ENCODE measurements at places on chromosomes 1 and 21.

DNA sequence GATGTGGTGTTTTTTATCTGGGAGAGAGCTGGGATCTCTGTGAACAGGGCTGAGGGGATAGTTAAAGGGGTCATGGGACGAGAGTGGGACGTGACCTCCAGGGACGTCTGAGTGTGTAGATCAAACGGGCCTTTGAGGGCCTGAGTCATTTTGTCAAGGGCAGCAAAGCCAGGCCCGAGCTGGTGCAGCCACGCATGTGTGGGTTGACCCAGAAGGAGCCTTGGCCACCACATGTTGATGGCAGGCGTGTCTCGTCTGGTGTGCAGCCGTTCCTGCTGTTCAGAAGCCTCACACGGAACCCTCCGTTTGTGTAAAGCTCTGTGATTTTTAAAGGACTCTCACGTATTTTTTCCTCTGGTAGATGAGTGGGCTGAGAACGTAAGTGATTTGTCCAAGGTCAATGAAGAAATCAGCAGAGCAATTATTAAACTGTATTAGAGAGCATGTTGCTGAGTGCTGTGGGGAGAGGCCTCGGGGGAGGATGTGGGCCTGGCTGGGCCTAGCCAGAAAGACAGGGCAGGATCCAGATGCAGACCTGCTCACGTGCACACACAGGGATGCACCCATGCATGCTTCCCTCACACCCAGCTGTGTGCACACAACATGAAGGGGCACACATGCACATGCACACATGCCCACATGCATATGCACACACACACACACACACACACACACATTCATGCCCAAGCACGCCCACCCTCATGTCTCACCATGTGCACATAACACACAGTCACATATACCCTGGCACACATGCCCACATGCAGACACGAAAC is 89.8 kb downstream of the AJAP1 start:
- DNase-seq, result no peak

DNA sequence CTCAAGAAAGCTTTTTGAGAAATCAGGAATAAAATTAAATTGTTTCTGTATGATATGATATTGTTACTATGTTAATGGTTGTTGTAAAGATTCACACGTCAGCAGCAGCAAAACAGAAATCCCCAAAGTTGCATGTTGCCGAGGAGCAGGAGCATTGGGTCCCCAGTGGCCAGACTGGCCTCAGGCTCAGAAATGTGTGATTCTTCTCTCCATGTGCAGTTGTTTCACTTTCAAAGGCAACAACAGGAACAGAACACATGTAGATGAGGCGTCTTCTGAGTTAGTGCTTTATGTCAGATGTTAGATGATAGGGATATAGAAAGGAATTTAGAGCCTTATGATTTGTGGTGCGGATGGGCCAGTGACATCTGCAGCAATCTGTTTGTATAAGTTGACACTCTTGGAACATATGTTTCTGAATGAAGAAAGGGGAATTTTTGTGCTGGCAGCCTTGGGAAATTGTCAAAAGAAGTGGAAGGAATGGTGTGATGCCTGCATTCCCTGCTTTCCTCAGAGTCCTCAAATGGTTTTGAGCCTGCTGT is 2.1 kb upstream of the TTLL7 start:
- no peak for DNase-seq

DNA sequence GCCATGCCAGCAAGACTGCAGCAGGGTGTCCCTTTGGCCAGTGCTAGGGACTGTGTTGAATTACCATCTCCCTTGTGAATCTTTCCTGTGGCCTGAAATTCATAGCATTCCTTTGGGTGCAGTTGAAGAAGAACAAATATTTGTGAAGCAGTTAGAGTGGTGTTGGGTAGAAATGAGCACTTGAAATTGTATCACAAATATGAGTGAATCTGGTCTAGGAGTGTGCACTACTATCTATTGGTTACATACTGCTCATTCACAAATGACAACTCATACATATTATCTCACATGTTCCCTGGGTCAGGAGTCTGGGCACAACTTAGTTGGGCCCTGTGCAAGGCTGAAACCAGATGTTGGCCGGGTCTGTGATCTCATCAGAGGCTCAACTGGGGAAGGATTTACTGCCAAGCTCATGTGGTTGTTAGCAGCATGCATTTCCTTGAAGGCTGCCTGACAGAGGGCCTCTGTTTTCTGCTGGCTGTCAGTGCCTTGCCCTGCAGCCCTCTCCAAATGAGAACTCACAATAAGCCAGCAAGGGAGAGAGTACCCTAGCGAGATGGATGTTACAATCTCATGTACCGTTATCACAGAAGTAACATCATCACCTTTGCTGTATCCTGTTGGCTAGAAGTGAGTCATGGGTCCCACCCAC is 23.8 kb downstream of the AJAP1 start:
- DNase-seq, result no peak

DNA sequence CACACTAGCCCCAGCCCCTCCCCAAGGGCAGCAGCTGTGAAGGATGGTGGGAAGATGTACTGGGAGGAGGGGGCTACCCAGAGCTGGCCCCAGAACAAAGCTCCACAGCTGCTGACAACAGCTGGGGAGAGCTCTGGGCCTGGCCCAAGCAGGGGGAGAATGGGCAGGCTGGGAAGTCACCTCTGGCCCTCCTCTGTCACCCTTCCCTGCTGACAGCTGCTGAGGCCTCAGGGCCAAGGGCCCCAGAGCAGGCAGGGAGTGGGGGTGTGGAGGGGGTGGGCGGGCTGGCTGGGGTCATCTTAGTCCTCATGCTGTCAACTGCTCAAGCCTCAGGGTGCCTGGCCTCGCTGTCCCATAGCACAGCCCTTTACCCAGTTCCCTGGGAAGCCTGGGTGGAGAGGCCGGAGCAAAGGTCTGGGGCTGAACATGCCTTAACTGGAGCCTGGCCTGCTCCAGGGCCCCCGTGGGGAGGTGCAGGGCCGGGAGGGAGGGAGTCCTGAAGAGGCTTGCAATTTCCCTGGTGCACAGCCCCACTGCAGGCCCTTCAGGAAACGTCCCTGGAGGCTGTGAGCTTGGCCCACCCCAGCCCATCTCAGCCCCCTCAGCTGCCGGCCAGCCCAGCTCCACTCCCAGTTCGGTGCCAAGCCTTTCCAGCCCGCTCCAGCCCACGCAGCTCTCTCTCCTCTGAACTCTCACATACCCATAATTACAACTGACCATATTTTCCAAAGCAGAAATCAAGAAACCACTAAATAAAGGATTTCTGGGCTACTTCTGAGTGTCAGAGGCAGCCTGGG is 25.7 kb downstream of the HSPG2 start:
- no peak for DNase-seq

DNA sequence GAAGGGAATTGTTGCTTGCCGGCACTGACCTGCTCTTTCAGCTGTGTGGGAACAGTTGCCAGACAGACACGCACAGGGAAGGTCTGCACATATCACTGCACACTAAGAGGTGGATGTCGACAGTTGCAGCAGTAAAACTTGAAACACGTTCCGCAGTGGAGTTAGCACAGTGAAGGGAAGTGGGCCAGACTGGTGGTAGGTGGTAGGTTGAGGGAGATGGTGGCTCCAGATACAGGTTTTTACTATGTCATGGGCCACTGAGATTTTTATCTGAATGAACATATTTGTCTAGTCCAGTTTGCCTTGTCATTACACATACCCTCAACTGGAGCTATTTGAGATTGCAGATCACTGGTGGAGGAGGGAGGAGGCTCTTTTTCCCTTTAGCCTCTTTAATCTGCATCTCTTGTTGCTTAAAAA is 13.5 kb downstream of the MRPS6 start:
- DNase-seq, result no peak

- DNase-seq, result peak; percentile 63
Measured at GRCh38 chr1:35524106-35524505, 33.1 kb downstream of the KIAA0319L start.

GRCh38 chr1:163412221-163412620 is 90.5 kb downstream of the NUF2 start:
- DNase-seq, result no peak

DNA sequence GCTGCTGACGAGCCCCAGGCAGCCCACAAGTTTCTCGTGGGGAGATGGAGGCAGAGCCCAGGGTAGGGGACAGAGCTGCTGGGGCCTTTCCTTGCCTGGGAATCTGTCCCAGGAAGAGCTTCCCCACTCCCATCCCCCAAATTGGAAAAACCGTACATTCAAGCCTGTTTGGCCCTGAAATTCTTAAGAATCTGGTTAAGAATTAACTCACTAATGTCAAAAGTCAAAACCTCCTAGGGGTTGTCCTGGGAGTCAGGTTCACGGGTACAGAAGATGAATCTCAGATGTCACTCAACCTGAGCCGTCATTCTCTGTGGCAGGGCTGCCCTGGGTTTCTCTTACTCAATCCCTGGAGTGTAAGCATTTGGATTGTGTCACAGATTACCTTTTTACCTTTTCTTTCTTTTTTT is 8.4 kb downstream of the C1orf115 start:
- no peak for DNase-seq

DNA sequence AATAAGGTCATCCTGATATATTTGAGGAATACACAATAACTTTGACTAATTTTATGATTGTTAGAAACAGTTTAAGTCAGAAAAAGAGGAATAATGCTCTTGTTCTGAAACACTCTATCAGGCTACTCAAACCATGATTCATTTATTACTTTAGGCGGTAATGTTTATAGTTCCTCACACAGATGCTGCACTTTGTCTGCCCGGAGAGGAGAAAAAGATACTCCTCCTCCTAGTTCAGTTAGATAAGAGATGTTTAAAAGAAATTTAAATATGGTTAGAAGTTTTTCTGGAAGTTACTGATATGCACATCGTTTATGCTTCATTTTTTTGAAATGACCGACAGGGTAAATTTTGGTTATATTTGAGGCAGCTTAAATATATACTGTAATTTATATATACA is 103.0 kb downstream of the ZMYM4 start:
- no peak for DNase-seq

DNA sequence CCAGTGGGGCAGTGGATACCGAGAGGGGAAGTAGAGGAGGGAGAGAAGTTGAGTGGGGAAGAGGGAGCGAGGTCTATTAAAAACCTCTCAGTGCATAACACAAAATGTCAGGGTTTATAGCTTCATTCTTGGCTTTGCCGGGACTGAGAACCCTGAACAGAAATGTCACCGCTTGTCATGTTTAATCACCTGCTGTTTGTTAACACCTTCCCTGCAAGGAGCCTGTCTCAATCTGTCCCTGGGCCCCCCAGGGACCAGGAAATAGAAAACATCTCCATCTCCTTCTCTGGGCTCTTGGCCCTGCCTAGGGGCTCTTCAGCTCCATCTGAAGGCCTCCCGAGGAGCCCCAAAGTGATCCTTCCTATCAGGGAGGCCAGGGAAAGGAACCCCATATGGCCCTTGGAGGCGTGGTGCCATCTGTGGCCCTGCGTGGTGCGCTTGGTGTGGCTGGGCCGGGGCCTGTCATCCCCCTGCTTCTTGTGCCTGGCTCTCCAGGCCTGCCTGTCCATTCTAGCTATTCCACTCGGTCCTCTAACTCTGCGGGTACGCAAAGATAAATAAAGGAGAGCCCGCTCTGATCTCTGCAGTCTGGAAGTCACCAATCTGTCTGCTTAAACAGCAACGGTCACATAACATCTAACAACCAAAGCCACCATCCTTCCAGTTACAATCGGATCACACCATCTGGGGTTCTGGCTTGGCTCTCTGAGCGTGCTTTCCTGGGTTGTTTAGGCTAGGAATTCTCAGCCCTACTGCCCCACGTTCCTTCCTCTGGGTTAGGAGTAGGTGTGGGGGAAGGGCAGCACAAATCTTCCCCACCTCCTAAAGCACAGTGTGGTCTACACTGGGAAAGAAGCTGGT is 113.8 kb downstream of the CASZ1 start:
- DNase-seq, result no peak

- DNase-seq, result peak; percentile 89
Measured at GRCh38 chr1:41670217-41670957, 185.9 kb upstream of the EDN2 start.

DNA sequence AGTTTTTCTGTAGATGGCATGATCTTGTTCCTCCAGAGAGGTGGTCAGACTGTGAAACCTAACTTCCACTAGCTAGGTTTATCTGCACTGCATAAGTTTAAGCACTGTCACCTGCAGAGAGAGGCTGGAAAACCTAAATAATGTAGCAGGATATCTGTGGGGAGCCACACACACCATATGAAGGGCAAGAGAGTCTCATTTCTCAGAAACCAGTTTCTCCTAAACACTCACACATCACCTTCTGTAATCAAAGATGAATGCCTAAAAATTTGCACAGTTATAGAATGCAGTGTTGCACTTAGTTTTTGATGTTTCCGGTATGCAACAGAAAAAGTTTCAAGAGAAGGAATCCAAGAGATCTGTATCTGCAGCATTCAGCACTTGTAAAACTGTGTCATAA is 654.6 kb downstream of the ADGRL2 start:
- DNase-seq, result no peak

GRCh38 chr1:145858238-145858900 is 512 bp downstream of the PIAS3 start:
- no peak for DNase-seq

DNA sequence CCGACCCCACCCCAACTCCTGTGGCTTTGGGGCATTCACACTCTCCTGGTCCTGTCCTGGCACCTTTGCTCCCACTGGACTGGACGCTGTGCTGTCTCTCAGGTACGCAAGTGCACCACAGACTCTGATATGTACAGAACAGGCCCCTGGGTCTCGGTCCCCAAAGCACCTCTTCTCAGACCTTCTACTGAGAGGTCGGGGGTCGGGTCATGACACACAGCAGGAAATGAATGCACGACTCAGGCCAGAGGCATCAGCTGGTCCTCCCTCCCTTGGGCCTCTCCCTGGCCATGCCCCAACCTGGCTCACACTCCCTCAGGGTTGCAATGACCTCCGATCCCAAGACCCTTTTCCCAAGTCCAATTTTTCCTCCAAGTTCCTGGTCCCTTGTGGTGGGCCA is 1.8 kb upstream of the KRTAP10-12 start:
- DNase-seq, result no peak

DNA sequence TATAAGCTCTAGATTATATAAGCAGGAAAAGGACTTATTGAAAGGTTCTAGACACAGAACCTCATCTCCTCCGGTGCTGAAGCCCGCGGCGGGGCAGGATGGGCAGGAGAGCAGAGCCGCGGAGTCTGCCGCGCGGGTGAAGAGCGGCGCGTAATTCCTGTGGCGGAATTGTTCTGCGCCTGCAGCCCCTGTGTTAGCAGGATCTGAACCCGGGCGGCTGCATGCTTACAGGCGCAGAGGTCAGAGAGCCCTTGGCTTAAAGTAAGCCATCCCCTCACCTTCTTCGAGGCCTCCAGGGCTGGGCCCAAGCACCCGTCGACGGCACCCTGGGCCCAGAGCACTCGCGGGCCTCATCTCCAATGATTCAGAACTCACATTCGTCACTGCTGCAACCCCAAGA is 89.3 kb downstream of the FASLG start:
- DNase-seq, result no peak

GRCh38 chr1:203180611-203181330 is 5.1 kb upstream of the MYBPH start:
- DNase-seq, result no peak

GRCh38 chr1:9350013-9350908 is 57.6 kb downstream of the SPSB1 start:
- DNase-seq, result no peak

- no peak for DNase-seq
Measured at GRCh38 chr1:90393025-90393424, 324.1 kb downstream of the BARHL2 start.

Data from PC-9 (cell line).